ENCODE measurements at places on chromosomes 5 and 9.

DNA sequence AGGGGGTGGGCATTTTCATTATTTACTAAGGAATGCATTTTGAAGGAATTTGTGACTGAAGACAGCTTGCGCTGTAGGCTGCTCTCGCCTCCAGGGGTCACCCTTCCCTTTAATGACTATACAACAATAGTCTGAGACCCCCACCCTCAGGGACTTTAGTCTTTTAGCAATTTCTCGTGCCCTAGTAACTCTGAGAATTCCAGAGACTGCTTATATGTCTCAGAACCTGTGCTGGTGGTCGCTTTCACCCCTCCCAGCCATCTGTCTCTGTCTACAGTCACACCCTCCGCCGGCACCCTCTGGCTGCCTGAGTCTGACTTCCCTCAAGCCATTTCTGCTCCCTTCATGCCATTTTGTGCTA is 671.4 kb downstream of the NR2F1-AS1 start:
- DNase-seq: no peak

- no peak for DNase-seq
These were observed 11.8 kb downstream of the COL5A1 start for GRCh38 chr9:134653259-134654009.

DNA sequence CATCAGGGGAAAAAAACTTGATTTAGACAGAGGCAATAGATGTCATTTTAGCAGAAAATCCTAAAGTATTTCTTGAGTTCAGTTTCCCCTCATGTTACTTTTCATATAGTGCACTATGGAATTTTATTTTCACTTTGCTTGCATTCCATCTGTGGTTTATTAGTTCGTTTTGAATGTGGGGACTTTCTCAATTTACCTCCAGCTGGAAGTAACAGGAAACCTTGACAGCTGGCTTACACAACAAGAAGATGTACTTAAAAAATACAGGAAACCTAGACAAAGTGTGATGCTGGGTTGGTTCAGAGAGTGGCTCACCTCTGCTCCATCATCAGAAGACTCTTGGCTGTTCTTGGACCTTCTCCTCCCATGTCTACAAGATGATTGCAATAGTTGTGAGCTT is 567.0 kb downstream of the CETN3 start:
- DNase-seq: no peak

DNA sequence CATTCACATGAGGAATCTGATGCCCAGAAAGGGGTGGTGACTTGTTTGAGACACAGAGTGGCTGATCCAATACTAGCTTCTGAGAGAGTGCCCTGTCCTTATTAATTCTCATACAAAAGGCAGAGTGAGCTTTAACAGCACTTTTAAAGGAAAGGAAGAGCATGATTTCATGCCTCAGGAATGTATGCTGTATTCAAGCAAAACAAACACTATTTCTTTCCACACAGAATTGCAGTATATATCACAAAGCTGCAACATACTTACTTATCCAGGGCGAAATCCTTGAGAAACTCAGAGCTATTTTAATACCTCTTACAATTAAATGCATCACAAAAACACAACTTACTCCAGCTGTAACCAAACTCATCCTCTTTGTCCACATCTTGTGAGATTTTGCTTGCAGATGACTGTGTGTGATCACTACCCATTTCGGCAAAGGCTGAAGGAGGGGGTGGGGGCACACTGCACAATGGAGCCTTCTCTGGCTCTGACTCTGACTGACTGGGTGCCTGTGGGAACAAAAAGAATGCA is 139.8 kb downstream of the MPDZ start:
- DNase-seq: no peak

All from NCI-H748 treated with DMSO at 0.1 percent for 48 hours (cell line).